Cardiac muscle cell (in vitro differentiated cells and primary cell): ENCODE measurements at places on chromosomes 2 and 18.

DNA sequence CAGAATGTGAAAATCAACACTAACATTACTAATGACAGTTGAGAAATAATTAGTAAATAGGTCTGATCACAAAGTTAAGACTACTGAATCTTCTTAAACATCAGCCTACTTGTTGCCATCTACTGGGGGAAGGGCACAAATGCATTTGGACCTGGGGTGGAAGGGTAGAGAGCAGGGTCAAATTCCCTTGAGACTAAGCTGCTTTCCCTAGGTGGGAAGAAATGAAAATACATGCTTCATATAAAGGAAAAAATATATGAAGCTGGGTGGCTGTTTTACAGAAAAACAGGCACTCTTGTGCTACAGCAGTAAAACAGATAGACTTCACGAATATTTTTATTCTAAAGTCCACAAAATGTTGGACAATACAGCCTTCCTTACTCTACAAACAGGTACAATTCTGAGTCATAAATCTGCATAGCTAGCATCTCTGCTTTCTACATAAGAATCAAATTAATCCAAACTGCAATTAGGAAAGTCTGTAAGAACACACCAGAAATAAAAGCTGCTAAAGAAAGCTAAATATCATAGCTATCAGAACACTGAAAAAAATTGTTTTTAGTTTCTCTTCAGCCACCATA is 10.9 kb downstream of the TRIP12 start:
- DNase-seq = no peak

GRCh38 chr2:120737340-120738101 is 1.9 kb downstream of the GLI2 start:
- peak; percentile 64 for DNase-seq

DNA sequence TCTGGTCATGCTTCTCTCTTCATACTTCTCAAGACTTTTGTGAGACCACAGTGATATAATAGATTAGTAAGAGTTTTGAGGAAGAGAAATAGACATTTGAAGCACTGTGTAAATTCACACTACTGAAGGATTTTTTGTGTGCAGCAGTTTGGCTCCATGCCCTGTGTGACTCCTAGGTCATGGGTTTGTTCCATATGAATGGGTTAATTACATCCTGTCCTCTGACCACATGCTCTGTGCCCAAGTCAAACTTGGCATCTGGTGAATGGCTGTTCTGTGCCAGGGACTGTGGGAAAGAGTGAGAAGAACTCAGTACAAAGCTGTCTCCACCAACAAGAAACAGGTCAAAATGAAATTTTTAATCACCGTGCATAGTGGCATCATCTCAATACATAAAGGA is 304.0 kb downstream of the LNPK start:
- no peak for DNase-seq

GRCh38 chr18:48944634-48945033 is 6.1 kb downstream of the SMAD7 start:
- DNase-seq = peak; percentile 57

DNA sequence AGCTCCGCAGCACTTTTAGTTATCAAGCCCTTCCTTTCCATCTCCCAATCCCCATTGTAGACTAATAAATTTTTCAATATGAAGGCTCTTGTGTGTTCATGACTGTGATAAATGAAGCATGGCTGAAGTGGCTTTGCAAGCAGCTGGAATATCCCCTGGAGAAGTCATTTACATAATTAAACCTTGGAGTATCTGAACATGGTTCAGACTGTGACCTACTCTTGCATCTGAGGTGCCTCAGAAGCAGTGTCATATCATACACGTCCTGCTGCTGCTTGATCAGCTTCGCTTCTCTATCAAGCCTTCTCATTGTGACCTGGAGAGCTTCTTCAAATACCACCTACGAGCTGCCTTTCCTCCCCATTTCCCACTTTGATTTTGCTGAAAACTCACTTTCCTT is 48.4 kb upstream of the ZNF397 start:
- no peak for DNase-seq

DNA sequence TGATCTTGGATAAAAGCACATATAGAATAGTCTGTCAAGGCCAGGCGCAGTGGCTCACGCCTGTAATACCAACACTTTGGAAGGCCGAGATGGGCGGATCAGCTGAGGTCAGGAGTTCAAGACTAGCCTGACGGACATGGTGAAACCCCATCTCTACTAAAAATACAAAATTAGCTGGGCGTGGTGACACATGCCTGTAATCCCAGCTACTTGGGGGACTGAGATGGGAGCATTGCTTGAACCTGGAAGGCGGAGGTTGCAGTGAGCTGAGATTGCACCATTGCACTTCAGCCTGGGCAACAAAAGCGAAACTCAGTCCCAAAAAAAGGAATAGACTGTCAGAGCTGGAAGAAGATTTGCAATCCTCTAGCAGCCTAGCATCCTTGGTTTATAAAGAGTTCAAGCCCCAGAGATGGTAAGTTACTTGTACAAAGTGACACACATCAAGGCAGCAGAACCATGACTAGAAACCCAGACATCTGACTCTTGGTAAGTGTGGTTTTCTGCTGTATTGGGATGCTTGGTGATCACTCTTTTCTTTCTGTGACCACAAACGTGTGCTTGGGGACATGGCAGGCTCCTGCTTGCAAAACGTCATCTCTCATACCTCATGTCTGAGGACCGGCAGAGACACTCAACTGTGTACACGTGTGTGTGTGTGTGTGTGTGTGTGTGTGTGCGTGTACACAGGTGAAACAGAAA is 69.0 kb downstream of the OSBPL6 start:
- no peak for DNase-seq

DNA sequence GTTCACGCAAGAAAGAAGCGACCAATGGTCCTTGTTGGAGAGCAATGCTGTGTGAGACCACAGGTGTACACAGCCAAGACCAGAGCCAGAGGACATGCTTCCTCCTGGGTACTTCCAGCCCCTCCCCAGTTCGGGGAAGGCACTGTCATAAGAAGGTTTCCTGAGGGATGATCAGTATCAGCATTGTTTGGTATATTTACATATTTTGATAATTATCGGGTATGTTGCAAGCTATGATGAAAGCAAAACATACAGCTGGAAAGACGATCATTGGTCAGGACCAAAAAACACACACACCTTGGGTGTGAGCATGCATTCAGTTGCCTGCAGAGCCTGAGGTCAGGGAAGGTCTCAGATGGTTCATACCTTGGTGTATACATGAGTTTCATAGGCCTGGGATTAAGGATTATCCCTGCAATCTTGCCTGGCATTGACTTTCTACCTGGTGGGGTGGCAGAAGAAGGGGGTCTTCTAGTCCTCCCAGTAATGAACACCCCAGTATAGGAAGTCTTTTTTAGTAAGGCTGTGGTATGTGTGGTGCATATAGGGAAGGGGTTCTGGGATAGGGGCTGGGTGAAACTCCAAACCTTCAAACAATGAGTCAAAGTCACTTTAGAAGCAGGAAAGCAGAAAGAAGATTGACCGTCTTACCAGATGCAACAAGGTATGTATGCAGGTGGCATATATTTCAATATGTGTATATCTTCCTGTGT is 2.9 kb downstream of the SERPINB2 start:
- no peak for DNase-seq

- peak; percentile 60 for DNase-seq
Measured at GRCh38 chr2:223674998-223675609, 72.9 kb upstream of the SCG2 start.

DNA sequence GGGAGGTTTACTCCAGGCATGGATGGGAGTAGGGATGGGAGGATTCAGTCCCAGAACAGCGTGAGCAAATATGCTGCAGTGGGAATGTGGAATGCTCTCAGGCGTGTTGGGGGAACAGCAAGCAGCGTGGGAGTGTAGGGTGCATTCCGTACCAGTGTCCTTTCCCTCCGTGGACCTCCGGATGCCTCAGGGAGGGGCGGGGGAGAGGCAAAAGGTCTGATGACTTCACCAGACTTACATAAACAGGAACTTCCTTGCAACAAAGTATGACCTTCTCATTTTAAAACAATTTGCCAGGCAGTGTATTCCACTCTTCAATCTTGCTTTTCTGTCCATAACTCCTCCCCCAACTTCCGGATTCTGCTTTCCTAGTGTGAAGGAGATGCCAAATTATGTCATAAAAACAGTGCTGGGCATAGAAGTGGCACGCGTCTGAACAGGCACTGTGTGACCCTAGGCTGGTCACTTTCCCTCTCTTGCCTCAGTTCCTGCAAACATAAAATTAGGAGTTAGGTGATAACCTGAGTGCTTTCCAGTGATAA is 36.9 kb downstream of the RPL37A start:
- no peak for DNase-seq

DNA sequence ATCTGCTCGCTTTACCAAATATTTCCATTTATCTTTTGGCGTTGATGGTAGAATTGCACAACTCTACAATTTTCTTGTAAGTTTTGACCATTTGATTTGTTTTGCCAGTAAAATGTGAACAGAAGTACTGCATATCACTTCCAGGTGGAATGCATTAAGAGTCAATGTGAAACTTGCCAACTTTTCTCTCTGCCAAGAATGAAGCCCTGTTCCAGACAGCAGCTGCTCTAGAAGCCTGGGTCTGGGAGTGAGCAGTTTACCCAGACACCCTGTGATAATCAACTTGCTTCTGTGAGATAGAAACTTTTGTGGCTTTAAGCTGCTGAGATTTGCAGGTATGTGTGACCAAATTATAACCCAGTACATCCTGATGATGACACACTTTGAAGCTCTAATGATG is 115.9 kb upstream of the SYT4 start:
- peak; percentile 33 for DNase-seq

DNA sequence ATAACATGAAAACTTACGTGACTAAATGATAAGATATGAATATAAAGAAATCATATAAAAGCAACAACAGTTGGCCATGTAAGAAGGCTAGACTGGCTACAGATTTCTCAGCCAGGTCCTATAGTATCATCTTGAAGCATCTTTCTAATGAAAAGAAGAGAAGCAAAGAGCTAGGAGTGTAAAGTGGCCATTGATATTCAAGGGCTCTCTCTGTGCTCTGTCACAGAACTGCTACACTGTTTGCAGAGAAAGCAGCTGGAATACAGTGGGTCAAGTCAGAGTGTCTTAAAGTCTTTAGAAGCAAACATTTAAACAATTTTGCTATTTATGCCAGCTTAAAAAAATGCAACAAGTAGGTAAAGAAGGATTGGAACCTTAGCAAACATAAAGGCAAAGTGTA is 118.8 kb downstream of the SCN9A start:
- DNase-seq = no peak

GRCh38 chr2:77566582-77566981 is 44.4 kb upstream of the LRRTM4 start:
- DNase-seq = no peak

DNA sequence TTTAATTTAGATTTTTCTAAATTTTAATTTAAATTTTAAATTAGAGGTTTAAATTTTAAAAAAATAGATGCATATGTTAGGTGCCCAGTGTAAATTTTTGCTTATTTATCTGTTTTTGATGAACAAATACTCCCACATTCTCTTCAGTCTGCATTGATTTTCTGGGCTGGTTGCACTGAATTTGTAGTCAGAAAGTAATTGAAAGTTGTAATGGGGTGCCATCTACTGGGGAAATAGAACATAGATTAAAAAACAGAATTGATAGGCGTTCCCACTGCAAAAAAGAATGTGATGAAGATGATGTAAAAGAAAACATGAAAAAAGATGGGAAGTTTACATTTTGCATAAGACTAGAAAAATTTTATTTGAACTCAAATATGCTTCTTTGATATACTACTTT is 51.7 kb upstream of the CCDC85A start:
- DNase-seq = peak; percentile 72

DNA sequence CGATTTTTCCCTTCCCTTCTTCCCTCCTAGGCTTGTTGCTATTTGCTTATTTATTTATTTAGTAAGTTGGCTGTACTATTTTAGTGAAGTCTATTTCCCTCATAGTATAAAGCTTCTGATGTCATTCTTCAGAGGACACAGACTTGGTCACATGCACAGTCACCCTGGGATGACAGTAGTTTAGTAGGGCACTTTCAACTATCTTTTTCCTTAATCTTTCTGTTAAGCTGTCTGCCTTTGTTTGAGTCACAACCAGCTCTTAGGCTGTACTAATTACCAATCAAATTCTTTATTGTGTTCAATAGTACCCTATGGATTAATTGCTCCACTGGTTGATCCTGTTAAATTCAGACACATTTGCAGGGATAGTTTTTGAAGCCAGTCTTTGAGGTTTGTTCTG is 26.9 kb upstream of the RAB31 start:
- no peak for DNase-seq

DNA sequence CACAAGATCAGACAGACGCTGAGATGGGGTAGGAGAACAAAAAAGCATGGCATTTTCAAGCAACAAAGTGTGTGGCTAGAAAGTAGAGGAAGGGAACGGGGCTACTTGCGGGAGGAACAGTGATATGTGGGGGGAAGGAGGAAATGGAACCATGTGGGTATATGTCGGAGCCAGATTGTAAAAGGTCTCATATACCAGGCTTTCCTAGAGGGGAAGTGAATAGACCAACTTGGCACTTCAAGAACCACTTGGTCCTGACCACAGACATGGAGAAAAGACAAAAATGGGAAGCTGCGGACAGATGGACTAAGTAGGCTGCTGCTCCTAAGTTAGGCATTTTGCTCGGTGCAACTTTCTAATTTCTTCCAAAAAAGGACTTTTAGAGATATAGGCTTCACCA is 196.0 kb downstream of the DCC start:
- no peak for DNase-seq

GRCh38 chr2:64581018-64581417 is 56.9 kb downstream of the AFTPH start:
- no peak for DNase-seq

- no peak for DNase-seq
Measured at GRCh38 chr18:79106084-79106483, 36.9 kb downstream of the ATP9B start.
